ENCODE measurements at places on chromosomes 1 and 21.

- no peak for DNase-seq
Measured at GRCh38 chr1:69794831-69795230, 227.1 kb downstream of the LRRC7 start.

DNA sequence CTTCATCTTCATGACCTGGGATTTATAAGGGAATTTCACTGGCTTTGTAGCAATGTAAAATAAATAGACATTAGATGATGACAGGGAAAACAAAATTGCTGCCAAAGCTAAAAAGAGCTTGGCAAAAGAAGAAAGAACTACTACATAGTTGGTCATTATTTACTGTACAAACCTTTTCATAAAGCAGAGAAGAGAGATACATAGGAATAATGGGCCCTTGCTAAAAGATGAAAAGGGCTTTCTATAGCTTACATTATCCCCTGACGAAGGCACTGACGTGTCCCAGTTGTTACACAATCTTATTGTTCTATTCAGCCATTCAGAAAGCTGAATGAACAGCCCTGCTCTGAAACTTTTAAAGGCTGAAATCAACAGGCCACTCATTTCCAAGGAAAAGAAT, 57.1 kb downstream of the ZC3H11B start:
- DNase-seq, result no peak

- no peak for DNase-seq
Measured at GRCh38 chr1:104953555-104953954, 1203.9 kb downstream of the AMY1C start.

GRCh38 chr1:7885513-7886404, 32.9 kb upstream of the UTS2 start:
- DNase-seq, result peak; percentile 5

- DNase-seq, result no peak
Measured at GRCh38 chr1:69940816-69941215, 264.6 kb downstream of the LRRC40 start.

GRCh38 chr1:100875228-100875627, 19.4 kb downstream of the EXTL2 start:
- DNase-seq, result no peak

GRCh38 chr1:27363766-27364695, 2.7 kb downstream of the MAP3K6 start:
- no peak for DNase-seq

- no peak for DNase-seq
Measured at GRCh38 chr1:85554630-85555327, 25.8 kb upstream of the CCN1 start.

DNA sequence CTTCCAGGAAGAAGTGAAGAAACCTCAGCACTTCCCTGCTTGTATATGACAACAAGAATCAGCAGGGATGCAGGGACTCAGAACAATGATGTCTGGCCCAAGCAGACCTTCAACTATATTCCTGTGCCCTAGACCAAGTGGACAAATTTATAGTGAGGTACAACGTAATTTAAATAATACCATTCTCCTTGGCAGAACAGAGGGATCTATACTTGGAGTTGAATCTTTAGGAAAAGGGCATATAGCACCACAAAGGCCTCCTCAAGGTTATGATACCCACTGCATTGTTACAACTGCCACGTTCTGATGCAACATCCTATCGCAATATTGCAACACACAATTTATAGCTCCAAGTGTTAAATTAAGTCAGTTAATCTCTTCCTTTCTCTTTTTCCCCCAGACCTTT, 29.1 kb upstream of the GFI1 start:
- no peak for DNase-seq

DNA sequence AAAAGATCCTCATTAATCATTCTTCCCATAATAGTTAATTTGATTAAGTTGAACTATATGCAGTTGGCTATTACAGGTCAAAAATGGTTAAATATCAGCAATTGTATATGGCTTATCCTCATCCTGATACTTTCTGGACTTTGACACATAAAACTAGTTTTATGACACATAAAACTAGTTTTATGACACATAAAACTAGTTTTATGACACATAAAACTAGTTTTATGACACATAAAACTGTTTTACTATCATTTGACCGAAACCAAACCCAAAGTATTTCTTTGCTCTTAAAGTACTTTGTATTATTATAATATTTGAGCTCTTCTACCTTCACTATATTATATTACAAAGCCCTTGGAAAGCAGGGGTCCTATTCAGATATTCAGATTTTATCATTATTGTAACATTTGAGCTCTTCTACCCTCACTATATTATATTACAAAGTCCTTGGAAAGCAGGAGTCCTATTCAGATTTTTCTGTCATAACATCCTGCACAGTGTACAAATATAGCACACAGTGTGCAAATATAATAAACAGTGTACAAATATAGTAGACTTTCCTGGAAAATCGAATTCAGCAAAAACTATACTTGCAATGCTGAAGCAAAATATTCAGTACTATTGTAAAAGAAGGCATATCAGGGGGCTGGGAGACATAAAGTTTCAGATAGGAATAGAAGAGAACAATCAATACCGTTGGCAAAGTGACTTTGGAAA, 53.0 kb downstream of the NVL start:
- DNase-seq, result no peak

GRCh38 chr1:43531107-43531905, 623 bp downstream of the PTPRF start:
- DNase-seq, result peak; percentile 38

GRCh38 chr1:31423418-31423947, 10.5 kb downstream of the SERINC2 start:
- no peak for DNase-seq

- no peak for DNase-seq
Measured at GRCh38 chr1:93997756-93998155, 88.5 kb upstream of the GCLM start.

GRCh38 chr1:20555758-20556120, 3.4 kb downstream of the FAM43B start:
- no peak for DNase-seq

GRCh38 chr1:65001231-65001792, 35.0 kb upstream of the JAK1 start:
- DNase-seq, result peak; percentile 27

GRCh38 chr1:61930116-61930645, 187.9 kb downstream of the PATJ start:
- DNase-seq, result no peak

DNA sequence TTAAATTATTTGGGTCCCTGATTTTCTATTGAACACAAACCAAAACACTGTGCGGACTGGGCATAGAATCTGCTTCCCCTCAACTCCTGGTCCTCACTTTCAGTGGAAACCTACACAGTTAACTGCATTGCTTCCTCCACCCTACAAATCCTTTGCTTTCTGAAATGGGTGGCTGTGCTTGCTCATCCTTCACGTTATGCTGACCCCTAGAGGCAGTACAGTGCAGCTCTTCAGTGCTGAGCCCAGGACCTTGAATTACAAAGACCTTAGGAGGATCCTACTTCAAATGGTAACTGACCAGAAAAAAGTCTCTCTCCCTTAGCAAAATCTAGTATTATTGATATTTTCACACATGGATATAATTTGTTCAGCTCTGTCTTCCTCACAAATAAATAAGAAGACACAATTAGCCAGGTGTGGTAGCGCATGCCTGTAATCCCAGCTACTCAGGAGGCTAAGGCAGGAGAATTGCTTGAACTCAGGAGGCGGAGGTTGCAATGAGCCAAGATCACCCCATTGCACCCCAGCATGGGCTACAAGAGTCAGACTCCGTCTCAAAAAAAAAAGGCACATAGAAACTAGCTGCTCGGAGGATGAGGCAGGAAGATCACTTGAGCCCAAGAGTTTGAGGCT, 63.4 kb upstream of the L1TD1 start:
- DNase-seq, result peak; percentile 45

- no peak for DNase-seq
Measured at GRCh38 chr21:29829564-29830275, 110.1 kb downstream of the GRIK1 start.

DNA sequence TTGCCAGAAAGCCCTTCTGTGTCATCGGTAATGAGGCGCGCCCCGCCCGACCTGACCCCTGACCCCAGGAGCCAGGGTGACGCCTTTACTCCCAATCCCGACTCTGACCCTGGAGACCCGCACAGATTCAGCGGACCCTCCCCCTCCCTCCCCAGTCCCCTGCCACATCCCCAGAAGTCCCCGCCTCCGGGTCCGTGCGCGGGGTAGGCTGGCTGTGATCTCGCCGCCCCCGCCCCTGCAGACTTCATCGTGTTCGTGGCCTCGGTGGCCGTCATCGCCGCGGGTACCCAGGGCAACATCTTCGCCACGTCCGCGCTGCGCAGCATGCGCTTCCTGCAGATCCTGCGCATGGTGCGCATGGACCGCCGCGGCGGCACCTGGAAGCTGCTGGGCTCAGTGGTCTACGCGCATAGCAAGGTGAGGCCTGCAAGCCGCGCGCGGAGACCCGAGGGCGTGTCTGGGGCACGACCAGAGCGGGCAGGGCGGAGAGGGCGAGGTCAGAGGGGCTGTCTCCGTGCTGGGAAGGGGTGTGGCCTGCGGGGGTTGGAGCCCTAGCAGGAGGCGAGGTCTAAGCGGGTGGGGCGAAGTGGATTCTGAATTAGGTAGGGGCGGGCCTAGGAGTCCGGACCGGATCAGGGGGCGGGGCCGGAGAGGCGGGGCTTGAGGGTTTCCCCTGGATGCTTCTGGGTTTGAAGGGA, 34.8 kb downstream of the KCNQ4 start:
- DNase-seq, result peak; percentile 90

GRCh38 chr1:21616372-21616771, 52.8 kb downstream of the RAP1GAP start:
- no peak for DNase-seq

- peak; percentile 90 for DNase-seq
Measured at GRCh38 chr1:149884433-149885338, 14.7 kb upstream of the BOLA1 start.

DNA sequence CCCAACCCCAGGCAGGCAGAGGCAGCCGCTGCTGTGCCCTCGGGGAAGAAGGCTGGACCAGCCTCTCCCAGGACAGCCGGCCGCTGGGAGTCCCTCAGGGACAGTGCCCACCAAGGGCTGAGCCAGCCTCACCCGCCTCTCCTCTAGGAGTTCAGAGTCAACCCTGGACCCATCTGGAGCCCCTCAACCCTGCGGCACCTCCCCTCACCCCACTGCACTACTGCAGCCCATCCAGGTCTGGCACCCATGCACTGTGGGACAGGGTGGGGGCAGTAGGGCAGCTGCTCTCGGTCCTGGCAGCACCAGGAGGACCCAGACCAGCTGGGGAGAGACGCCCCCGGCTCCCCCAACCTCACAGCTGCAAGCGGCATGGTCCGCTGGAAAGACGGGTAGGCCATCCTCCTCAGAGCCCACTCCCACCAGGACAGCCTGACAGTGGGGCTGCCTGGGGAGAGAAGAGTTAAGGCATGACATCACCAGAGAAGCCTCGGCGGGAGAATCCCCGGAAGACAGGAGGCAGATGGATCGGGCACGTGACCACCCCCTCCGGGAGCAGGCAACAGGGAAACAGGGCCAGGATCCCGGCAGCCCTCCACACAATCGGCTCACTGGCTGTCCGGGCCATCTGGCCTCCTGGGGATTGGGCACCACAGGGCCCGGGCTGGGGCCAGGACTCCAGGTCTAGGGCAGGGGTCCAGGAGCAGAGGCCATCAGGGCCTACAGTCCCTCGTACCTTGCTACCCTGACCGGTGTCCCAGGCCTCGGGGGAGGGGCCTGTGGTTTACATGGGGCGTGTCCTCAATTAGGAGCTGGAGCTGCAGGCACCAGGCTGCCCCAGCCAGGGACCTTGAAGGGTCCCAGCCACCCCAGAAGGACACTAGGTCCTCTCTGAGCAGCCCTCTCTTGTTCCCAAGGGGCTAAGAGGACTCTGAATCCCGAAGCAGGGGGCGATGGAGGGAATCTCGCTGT, 3.1 kb downstream of the ACAP3 start:
- DNase-seq, result peak; percentile 39

DNA sequence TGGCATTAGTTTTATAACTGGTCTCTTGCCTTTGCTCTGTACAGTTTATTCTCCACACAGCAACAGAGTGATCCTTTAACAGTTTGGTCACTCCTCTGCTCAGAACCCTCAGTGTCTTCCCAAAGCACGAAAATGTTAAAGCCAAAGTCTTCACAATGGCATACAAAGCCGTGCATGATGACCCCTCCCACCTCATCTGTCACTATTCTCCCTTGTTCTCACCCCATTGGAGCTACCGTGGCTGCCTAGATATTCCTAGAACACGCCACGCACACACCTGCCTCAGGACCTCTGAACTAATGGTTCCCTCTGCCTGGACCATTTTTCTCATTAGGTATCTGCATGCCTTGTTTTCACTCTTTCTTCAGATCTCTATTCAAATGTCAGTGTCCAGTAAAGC, 8.6 kb upstream of the SEMA4A start:
- DNase-seq, result no peak

DNA sequence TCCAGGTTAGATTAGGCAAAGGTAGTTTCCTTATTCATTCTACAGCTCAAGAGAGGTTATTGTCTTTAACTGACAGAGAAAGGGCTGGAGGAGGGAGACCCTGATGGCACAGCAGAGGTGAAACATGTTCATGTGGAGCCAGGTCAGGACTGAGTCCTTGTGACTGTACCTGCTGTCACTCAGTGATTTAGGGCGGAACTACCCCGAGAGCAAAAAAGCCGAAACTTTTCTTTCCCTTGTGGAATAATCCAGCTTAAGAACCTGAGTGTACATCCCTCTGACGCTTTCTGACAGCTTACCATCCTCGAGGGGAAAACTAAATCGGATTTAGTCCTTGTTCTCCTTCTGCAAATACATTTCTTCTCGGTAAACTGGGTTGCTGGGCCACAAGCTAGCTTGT, 273.2 kb downstream of the BACH1 start:
- DNase-seq, result no peak

GRCh38 chr1:66353257-66353656, 180.7 kb upstream of the SGIP1 start:
- no peak for DNase-seq

GRCh38 chr1:174953285-174954072, 46.3 kb upstream of the CACYBP start:
- DNase-seq, result no peak

DNA sequence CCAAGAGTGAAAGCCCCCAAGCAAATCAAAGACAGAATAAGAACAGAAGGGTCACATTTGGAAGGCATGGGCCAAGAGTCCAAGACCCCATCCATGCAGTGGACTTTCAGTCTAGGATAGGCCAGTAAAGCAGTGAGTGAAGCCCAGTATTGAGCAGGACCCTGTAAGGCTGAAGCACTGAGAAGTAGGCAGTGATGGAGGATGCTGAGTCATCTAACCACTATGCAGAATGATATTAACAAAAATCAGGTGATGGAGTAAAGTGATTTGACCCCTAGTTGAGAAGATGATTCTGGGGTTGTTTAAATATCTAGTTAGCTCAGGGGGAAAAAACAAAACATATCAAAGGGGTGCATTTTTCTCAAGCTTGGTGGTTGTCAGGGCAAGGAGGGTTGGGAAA, 308.7 kb upstream of the PLXNA2 start:
- no peak for DNase-seq

GRCh38 chr1:19205845-19206244, 4.2 kb downstream of the UBR4 start:
- peak; percentile 34 for DNase-seq

- DNase-seq, result no peak
Measured at GRCh38 chr1:231515748-231516147, 12.7 kb upstream of the TSNAX start.

All from erythroblast (primary cell).